ENCODE measurements at places on chromosomes 11 and 22.

DNA sequence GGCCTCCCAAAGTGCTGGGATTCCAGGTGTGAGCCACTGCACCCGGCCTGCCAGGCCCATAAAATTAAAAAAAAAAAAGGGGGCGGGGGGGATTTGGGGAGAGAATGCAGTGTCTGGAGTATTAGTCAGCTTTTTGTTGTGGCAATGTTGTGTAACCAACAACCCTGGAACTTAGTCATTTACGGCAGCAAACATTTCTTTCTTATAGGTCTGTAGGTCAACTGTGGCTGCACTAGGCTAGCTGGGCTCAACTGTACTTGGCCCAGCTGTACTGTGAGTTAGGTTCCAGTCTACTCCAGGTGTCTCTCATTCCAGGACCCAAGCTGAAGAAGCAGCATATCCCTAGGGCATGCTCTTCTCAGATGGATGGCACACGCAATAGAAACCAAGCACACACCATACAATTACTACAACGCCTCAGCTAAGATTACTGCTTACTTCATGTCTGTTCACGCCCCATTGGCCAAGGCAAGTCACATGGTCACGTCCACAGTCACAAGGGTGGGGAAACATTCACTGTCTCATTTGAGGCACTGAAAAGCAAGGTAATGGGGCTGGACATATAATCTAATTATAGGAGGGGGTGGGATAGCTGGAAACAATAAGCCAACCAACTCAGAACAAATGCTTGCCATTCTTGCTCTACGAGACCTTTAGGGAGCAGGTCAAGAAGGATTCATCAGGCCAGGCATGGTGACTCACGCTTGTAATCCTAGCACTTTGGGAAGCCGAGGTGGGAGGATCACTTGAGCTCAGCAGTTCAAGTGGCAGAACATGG is 10.4 kb upstream of the SPINDOC start:
- DNase-seq, result no peak

- no peak for DNase-seq
Measured at GRCh38 chr22:28773461-28773867, 969 bp downstream of the CCDC117 start.

DNA sequence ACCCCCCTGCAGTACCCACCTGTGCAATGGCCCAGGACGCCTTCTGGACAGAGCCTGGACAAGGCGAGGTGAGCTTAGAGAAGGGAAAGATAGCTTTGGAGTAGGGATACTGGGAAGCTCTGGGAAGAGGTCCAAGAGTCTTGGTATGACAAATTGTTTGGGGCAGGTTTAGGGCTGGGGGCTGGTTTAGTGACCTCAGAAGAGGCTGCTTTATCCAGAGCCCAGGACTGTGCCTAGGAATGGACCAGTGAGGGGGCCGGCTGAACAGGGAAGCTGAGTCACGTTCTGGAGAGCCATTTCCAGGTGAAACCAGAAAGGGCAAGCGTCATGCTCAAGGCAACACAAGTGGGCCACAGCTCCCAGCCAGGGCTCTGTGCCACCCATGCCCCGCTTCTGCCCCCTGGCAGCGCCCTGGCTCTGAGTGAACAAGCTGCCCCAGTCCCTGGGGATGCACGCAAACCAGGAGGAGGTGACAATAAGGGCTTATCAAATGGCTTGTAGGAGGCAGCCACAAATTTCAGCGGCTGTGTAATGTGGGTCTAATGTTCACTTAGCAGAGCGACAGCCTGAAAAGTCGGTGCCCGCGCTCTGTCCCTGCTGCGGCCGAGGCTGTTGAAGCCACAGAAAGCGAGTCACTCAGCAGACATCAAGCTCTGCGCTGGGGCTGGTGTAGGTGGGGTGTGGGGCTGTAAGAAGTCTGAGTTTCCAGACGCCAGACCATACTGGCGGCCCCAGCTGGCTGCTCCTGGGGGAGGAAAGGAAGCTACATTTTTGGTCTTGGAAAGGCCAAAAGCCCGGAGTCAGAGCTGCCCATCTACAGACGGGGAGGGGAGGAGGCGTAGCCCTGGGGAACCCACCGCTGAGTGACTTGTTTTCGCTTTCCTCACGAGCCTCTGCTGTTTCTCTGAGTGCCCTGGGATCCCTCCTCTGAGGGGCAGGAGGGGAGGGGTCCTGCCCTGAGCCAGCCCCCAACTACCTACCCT is 18.3 kb upstream of the SYT7 start:
- no peak for DNase-seq

- DNase-seq, result no peak
Measured at GRCh38 chr11:103927535-103927934, 108.9 kb upstream of the DDI1 start.

DNA sequence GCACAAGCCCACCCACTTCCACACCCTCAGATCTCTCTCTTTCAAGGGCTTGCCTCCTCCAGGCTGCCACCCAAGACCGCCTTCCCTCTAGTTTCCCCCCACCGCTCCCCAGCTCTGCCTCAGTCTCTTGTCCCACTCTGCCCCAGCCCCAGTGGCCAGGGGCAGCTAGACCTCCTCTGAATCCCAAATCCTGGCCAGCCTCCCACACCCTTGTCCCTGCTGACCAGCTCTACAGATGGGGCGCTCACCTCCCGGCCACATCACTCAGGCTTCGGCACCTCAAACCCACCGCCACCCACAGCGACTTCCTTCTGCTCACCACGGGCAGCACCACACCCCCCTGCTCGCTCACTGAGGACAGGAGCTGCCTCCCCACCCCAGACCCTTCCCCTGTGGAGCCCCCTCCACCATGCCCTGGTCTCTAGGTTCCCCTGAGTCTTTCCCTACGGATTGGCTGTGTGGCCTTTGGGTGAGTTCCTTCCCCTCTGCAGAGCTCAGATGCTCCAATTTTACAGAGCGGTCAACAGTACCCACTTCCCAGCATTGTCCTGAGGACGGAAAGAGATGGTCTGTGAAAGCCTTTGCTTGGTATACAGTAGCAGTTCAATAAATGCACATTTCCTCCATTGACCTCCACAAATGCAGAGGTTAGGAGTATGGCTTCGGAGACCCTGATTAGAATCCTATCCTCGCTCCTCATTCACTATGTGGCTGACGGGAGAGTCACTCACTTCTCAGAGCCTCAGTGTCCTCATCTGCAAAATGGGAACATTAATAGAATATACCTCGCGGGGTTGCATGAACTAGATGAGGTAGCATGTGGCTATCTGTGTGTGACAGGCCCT is 11.5 kb upstream of the SPI1 start:
- no peak for DNase-seq

- DNase-seq, result no peak
Measured at GRCh38 chr11:10379426-10379825, 74.6 kb downstream of the ADM start.

- DNase-seq, result no peak
Measured at GRCh38 chr22:19181786-19182471, 3.4 kb upstream of the SLC25A1 start.

DNA sequence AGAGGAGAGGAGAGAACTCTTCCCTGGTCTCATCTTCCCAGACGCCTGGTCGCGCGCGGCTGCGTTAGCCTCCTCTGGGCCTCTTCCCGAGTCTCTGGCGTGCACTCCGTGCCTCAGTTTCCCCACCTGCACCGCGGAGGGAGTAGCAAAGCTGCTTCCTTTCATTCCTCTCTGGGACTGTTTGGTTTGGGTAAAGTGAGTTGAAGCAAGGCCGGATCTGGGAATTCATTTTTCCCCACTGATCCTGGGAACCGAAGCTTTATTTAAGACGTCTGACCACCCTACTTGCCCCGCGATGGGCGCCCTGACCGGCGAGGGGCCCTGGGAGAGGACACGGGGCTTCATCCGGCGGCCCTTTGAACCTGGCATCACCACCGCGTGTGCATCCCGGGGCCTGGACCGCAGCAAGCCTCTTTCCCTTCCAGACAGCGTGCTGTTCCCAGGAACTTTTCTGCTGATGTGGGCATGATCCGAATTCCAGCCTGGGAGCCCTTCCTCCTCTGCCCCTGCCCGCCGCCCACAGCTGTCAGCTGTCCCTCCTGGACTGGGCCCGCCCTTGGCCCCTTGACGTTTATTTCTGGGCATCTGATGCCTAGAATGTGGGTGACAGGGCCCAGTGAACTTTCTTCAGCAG is 758 bp downstream of the LDLRAD3 start:
- DNase-seq, result no peak

DNA sequence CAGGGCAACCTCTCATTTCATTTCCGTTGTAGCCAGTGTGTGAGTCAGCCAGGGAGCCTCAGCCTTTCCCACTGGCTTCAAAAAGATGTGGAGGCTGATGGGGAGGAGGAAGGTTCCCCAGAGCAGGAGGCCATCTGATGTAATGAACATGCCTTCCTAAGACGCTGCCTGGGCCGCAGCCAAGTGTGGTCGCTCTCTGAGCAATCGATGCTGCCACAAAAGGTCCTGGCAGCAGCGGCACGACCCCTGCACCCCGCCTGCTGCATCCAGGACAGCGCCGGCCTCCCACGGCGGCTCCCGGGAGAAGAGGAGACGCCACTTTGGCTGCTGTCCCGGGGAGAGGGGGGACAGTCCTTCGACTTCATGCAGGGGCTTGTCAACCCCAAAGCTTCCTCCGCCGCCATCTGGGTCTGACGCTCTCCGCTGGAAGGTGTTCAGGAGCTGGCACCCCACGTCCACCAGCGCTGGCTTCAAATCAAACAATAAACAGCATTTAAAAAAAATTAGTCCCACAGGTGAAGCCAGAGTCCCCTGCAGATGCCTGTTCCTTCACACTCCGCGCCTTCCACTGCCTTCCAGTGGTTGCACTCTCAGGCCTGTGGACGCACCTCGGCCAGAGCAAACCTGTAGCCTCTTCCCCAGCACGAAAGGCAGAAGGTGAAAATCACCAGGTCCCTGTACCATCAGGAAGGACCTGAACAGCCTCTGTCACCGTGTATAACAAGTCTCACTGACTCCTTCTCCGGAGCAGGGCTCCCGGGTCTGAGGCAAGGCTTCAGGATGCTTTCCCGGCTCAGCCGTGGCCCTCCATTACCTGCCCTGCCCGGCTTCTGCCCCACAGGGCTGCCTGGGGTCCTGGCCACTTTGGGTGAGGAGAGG is 930.7 kb downstream of the BRD1 start:
- no peak for DNase-seq

- DNase-seq, result no peak
Measured at GRCh38 chr22:49764127-49764581, 63.5 kb downstream of the BRD1 start.

- no peak for DNase-seq
Measured at GRCh38 chr22:21942407-21943343, 10.0 kb downstream of the PPM1F start.

- no peak for DNase-seq
Measured at GRCh38 chr11:103878646-103879045, 157.8 kb upstream of the DDI1 start.

GRCh38 chr11:102920118-102920684 is 35.3 kb downstream of the MMP13 start:
- DNase-seq, result no peak

- DNase-seq, result no peak
Measured at GRCh38 chr11:119615003-119615881, 113.8 kb downstream of the NECTIN1 start.

DNA sequence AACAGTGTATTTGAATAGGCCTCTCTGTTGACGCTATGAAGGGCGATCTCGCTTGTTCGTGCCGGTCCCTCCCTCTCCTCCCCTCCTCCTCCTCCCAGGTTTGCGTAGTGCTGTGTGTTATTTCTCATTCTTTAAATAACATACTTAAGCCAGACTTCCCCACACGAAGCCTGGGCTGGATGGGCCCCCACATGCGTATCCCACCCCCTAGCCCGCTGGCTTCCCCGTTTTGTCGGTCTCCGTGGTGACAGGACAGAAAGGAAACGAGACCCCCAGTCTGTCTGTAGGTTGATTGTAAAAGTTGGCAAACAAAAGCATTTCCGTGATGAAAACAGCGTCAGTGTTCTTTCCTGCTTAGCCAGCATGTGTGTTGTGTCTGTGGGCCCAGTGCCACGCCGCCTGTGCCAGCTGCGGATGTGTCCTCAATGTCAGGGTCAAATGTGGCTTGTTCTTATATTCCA is 27.3 kb downstream of the FAM118A start:
- no peak for DNase-seq

- no peak for DNase-seq
Measured at GRCh38 chr11:94025690-94026394, 4.7 kb downstream of the HEPHL1 start.

- no peak for DNase-seq
Measured at GRCh38 chr11:19393941-19394340, 153.2 kb upstream of the E2F8 start.

- no peak for DNase-seq
Measured at GRCh38 chr11:86809561-86809960, 9.2 kb downstream of the PRSS23 start.

- no peak for DNase-seq
Measured at GRCh38 chr11:43567396-43567975, 113.1 kb upstream of the HSD17B12 start.

GRCh38 chr11:122093731-122094275 is 22.2 kb downstream of the BLID start:
- DNase-seq, result no peak

DNA sequence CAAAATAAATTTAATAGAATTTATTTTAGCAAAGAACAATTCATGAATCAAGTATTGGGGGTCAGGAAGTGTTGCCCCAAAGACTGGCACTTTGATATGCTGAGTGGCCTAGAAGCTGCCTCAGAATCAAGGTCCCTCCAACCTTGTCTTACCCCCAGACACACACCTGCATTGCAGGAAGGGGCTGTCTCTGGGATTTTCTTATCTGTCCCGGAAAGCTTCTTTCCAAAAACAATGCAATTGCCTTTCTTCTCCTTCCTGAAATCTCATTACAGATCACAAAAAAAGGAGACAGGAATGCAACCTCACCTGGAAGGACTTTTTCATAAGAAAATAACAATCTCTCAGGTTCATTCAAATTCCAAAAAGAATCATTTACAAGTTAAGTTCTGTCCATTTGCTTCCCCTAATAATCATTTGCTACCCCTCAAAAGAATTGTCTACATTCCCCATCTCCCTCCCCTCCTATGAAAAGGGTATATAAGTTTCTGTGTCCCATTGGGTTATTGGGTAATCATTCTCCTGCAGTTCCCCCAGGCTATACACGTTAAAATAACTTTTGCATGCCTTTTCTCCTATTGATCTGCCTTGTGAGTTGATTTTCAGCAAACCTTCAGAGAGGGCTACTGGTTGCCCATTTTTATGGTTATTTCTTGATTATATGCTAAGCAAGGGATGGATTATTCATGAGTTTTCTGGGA is 21.3 kb downstream of the OR10A6 start:
- DNase-seq, result no peak

DNA sequence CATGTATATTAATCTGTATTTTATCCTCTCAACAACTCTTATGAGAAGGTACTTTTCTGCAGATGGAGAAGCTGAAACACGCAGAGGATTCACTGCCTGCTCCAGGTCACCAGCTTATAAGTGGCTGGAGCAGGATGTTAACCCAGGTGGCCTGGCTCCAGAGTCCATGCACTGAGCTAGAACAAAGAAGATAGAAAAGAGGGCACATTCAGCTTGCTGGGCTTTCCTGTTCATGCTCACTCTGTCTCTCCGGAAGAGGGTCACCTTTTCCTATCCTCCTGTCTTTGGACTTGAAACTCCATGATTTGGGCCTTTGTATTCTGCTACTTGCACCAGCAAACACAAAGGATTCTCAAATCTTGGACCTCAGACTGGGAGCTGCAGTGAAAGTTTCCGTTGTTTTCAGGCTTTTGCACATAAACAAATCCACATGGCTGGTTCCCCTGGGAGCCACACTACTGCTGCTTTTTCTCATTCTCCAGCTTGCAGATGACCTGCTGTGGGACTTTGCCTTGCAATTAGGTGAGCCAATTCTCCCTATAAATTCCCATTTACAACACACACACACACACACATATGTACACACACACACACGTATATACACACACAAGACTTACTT is 117.3 kb upstream of the GRK3 start:
- DNase-seq, result no peak

Data from cerebellar nuclear complex (tissue), 1 donor.